ENCODE measurements at places on chromosomes 16 and 17. TPM values are rescaled to one million over a fixed set of nuclear protein-coding genes. Genes with fewer than 3 reads are reported as not detected.

DNA sequence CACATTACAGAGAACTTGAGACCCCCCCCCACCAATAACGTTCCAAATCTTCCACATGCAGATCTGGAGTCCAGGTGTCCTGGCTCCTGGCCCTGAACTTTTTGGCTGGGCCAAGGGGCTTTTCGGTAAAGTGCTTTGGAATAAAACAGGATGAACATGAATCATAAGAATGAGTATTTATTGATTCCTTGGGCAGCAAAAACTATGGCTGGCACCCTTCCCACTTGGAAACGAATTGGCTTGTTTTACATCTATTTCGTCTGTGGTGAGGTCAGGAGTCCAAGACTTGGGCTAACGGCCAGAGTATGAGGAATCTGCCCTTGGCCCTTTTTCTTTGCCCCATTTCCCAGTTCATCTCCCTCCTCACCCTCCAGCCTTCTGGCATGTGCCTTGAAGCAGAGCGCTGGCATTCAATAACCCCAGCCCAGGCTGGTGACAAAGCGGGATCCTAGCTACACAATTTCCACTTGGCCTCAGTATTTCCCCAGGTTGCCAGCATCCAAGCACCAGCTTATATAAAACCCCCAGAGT is 4.1 kb upstream of the UBTF start:
- peak overlapping the region; percentile 9 for H3K27ac ChIP-seq
- no peaks in the 10 kb centered on the region for H3K36me3 ChIP-seq
- H3K4me1 ChIP-seq: peaks cover 26% of the 10 kb centered on the region
- no peaks in the 10 kb centered on the region for H3K27me3 ChIP-seq
- DNase-seq: peak; percentile 89
- H3K4me3 ChIP-seq: no peak overlapping the region

DNA sequence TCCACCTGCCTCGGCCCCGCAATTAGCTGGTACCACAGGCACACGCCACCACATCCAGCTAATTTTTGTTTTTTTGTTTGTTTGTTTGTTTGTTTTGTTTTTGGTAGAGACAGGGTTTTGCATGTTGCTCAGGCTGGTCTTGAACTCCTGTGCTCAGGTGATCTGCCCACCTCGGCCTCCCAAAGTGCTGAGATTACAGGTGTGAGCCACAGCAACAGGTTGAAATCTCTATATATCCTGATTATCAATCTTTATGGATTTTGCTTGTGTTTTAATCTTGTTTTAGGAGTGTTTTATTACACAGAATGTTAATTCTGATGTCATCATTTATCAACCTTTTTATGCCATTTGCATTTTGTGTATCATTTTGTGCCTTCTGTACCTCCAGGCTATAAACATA is 48.2 kb downstream of the RAB11FIP4 start:
- peak; percentile 1 for DNase-seq
- H3K27ac ChIP-seq: peak overlapping the region; percentile 52
- H3K4me3 ChIP-seq: no peak overlapping the region
- H3K27me3 ChIP-seq: no peaks in the 10 kb centered on the region

- no peak for DNase-seq
- H3K27me3 ChIP-seq: no peaks in the 10 kb centered on the region
- no peak overlapping the region for H3K27ac ChIP-seq
- no peak overlapping the region for H3K4me3 ChIP-seq
- peaks cover 4% of the 10 kb centered on the region for H3K4me1 ChIP-seq
Measured at GRCh38 chr17:31919802-31920525, 16.8 kb upstream of the SUZ12 start.

Gene TLCD2
- total RNA-seq: 1.6 TPM

Gene DCAKD
- total RNA-seq: 19.8 TPM

DNA sequence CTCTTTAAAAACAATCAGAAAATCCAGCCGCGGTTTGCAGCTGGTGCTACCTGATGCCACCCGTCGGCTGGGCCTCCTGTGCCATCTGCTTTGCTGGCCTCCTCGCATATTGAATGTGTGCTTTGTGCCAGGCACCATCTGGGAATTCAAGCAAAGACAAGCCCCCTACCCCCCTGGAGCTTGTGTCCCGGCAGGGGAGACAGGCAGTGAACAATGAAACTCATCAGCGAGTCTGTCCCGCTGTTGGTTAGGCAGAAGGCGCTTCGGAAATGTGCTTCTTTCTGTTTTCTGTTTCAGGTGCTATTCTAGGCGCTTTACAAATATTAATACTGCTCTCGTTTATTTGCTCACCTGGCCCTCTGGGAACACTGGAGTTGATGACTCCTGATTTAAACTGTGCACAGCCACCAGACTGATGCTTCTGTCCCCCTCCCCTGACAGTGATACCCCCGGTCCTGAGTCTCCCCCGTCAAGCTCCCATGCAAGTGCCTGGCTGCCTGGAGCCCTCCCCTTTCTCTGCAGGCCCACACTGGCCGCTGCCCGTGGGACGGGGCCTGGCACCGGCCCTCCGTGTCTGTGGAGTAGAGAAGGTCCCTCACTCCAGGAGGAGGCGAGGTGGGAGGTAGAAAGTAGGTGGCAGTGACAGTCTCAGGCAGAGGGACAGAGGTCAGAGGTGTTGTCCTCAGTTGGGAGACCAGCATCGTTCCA is 126.1 kb upstream of the PLCG2 start:
- H3K4me1 ChIP-seq: peaks cover 9% of the 10 kb centered on the region
- no peaks in the 10 kb centered on the region for H3K27me3 ChIP-seq
- peak; percentile 36 for DNase-seq
- no peak overlapping the region for H3K4me3 ChIP-seq
- H3K36me3 ChIP-seq: no peaks in the 10 kb centered on the region

- H3K27me3 ChIP-seq: no peaks in the 10 kb centered on the region
- no peak for DNase-seq
- H3K27ac ChIP-seq: no peak overlapping the region
- no peaks in the 10 kb centered on the region for H3K4me1 ChIP-seq
- H3K4me3 ChIP-seq: no peak overlapping the region
- no peaks in the 10 kb centered on the region for H3K36me3 ChIP-seq
Measured at GRCh38 chr17:80498242-80498919, 22.0 kb upstream of the NPTX1 start.

- no peaks in the 10 kb centered on the region for H3K36me3 ChIP-seq
- no peak overlapping the region for H3K27ac ChIP-seq
- no peak for DNase-seq
- no peaks in the 10 kb centered on the region for H3K27me3 ChIP-seq
Measured at GRCh38 chr17:57869617-57870282, 19.9 kb upstream of the MRPS23 start.

DNA sequence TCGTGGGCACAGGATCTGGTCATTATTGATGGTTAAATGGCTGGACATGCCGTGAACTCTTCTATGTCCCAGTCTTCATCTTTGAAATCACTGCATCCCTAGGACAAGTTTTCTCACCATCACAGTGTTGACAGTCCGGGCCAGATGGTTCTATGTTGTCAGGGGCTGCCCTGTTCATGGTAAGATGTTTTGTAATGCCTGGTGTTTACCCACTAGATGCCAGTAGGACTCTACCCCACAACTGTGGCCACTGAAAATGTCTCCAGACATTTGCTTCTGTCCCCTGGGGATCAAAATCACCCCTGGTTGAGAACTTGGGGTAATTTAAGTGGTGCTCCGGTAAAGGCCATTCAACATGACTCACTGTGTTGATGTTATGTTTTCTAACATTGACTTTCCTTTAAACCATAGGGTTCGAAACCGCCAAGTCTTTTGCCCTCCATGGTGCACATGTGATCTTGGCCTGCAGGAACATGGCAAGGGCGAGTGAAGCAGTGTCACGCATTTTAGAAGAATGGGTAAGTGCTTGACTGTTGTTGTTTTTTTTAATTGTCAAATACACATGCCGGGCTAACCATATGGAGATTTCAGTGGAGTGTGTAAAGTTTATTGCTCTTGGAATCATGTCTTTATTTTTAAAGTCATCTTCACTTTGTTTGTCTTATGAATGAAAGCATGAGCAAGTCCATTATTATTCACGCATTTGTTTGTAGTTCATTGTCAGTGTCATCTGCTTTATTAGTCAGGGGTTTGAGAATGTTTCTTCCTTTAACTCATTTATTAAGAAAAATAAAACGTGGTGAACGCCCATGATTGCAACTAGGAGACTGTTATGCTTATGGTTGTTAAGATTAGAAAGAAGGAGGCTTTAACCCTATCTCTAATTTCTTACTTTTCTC is 64.6 kb downstream of the WWOX start:
- no peaks in the 10 kb centered on the region for H3K27me3 ChIP-seq
- no peak for DNase-seq
- H3K4me3 ChIP-seq: no peak overlapping the region
- no peak overlapping the region for H3K27ac ChIP-seq
- no peaks in the 10 kb centered on the region for H3K4me1 ChIP-seq

- no peaks in the 10 kb centered on the region for H3K27me3 ChIP-seq
- no peak overlapping the region for H3K27ac ChIP-seq
- H3K4me3 ChIP-seq: no peak overlapping the region
- DNase-seq: no peak
- H3K4me1 ChIP-seq: no peaks in the 10 kb centered on the region
Measured at GRCh38 chr16:6066652-6067051, 969.1 kb upstream of the EEF2KMT start.

Gene YPEL2
- 26.7 TPM for total RNA-seq

- H3K27ac ChIP-seq: no peak overlapping the region
- no peak overlapping the region for H3K4me3 ChIP-seq
- DNase-seq: no peak
- peaks cover 34% of the 10 kb centered on the region for H3K4me1 ChIP-seq
- H3K27me3 ChIP-seq: no peaks in the 10 kb centered on the region
- H3K36me3 ChIP-seq: no peaks in the 10 kb centered on the region
Measured at GRCh38 chr17:64244165-64244564, 18.9 kb downstream of the TEX2 start.

Gene TPSD1
- total RNA-seq: 1.6 TPM

DNA sequence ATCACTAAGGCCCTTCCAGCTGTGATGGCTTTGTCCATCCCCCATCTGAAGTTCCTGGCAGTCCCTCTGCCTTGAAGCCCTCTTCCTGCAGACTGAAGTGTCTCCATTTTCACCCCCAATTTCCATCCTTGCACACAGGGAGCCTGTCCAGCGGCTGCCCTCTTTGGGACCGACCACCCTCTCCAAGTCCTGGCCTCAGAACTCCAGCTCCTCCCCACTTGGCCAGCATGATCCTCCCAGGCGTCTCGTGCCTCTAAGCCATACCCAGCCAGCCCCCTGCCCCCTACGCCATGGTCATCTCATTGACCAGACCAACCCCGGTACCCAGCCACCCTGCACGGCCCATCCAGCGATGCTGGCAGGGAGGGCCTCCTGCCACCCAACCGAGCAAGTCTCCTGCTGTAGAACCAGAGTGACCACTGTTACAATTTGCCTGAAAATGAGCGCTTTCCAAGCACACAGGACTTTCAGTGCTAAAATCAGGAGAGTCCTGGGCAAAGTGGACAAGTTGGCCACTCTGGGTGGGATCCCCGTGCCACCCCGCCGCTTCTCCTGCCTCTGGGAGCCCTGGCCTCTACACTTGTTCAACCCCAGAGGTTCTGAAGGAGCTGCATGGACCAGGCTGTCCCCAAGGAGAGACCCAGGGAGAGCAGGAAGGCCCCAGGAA is 362.0 kb downstream of the SEC14L1 start:
- no peak overlapping the region for H3K27ac ChIP-seq
- H3K4me3 ChIP-seq: no peak overlapping the region

Gene TMEM220
- 4.4 TPM for total RNA-seq

DNA sequence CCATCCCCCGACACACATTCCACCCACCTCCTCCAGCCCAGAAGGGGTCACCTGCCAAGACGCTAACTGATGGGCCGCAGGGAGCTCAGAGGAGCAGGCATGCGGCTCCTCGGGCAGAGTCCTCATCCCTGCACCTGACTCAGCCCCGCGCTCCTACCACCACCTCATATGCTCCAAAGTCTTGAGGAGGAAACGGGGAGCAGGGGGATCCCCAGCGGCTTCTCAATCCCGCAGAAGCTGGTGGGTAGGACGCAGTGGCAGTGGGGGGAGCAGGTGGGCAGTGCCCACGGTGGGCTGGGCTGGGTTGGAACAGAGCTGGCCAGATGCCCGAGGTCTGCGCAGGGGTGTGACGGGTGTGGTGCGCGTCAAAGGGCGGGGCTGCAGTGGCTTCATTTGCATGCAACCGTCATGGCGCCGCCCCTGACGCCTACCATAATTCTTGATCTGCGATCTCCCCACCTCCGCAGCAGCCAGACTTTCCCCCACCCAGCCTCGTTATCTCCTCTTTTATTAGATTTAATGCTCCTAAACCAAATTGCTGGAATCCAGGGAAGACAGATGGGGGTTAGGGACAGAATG is 39.0 kb upstream of the EMP2 start:
- H3K27ac ChIP-seq: no peak overlapping the region
- DNase-seq: peak; percentile 70
- H3K36me3 ChIP-seq: no peaks in the 10 kb centered on the region
- H3K27me3 ChIP-seq: no peaks in the 10 kb centered on the region
- H3K4me3 ChIP-seq: no peak overlapping the region

GRCh38 chr17:1147664-1148063 is 32.1 kb downstream of the ABR start:
- peak; percentile 72 for DNase-seq
- H3K36me3 ChIP-seq: no peaks in the 10 kb centered on the region
- no peak overlapping the region for H3K4me3 ChIP-seq
- H3K27ac ChIP-seq: no peak overlapping the region
- H3K4me1 ChIP-seq: no peaks in the 10 kb centered on the region

GRCh38 chr17:56785405-56785804 is 48.3 kb downstream of the C17orf67 start:
- no peaks in the 10 kb centered on the region for H3K36me3 ChIP-seq
- H3K27ac ChIP-seq: no peak overlapping the region
- H3K4me1 ChIP-seq: peaks cover 2% of the 10 kb centered on the region
- no peaks in the 10 kb centered on the region for H3K27me3 ChIP-seq
- H3K4me3 ChIP-seq: no peak overlapping the region

Gene TEX14
- 0.26 TPM for total RNA-seq

DNA sequence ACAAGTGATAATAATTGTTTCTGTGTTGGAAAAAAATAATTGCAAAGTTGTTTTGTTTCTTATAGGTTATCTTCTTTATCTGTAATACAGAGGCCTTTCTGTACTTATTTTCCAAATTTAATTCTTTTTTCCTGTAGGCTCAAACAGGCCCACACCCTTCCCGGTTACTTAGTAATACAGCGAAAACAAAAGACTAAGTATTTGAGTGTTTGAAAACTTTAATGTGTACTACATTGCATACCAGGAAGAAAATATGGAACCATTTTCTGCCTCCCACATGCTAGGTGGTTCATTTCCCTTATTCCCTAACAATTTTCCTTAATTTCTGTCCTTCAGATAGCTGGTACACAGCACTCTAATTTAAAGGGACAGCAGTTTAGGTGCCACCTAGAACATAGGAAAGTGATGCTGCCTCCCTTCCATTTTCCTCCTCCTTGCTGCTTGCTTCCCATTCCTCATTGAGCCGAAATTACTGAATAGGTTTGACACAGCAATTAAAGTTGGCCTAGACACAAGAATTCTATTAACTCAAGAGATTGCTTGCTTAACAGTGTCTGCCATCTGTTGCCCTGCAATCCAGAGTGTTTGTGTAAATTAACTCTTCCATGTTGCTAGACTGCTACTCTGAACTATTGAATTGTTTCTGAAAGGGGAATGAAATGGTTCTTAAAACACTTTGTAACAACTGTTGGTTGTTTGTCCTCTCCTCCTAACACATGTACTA is 24.2 kb downstream of the CYB5B start:
- H3K4me3 ChIP-seq: no peak overlapping the region
- DNase-seq: no peak
- no peaks in the 10 kb centered on the region for H3K27me3 ChIP-seq
- H3K4me1 ChIP-seq: peaks cover 32% of the 10 kb centered on the region
- H3K36me3 ChIP-seq: no peaks in the 10 kb centered on the region

Gene OR2C1
- not detected for total RNA-seq
